Fibroblast of villous mesenchyme (primary cell): ENCODE measurements at places on chromosomes 6 and 20.

DNA sequence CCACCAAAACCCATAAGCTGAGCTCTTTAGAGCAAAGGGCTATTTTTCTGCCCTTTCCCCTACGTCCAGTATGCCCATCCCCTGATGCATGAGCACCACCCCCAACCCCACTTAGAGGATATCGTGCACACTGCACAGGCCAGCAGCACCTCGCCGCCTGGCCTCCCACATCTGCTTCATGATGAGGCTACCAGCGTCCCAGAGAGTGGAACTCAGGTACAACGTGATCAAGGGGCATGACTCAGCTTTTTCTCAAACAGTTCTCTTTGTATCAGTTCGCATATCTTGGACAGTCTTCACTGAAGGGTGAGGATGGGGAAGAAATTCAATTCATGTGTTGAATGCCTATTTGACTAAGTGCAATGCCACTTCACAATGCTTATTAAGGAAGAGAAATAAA lies 81.9 kb upstream of the QKI start:
- DNase-seq = no peak

DNA sequence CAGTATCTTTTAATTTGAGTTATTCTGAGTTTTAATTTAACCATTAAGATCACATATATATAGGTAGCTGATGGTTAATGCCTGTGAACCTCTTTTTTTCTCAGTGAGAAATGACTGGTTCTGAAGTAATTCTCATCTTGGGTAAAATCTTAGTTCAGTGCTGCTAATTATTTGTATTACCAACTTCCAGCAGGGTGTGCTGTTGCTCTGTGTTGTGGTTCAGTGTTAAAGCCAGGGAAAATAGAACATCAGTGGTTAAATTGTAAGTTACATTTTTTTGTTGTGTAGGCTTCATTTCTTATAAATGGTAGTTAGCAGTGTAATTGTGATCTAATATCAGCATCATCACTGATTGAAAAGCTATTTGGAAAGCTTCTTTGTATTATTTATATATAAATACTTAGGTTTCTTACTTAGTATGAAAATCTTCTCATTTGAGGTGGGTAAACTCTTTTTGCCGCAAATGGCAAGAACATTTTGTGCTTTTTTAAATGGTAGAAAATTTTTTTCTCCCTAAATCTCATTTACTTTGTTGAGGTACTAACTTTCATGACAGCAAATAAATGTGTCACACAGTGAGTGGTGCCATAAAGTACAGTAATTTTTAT lies 43.7 kb downstream of the CDC5L start:
- peak; percentile 78 for DNase-seq

- no peak for DNase-seq
These were observed 110.3 kb downstream of the ZMYND8 start for GRCh38 chr20:47246061-47246777.

- no peak for DNase-seq
These were observed 476 bp downstream of the SNRPC start for GRCh38 chr6:34757687-34758274.

DNA sequence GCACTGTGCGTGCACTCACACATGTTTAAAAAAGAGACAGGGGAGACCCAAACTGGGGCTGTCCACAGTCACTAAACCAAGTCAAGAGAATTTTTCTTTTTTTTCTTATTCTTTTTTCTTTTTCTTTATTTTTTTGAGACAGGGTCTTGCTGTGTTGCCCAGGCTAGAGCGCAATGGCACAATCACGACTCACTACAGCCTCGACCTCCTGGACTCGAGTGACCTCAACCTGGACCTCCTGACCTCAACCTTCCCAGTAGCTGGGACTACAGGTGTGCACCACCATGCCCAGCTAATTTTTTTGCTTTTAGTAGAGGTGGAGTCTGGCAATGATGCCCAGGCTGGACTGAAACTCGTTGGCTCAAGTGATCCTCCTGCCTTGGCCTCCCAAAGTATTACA lies 89.4 kb upstream of the NFATC2 start:
- DNase-seq = no peak

- DNase-seq = peak; percentile 91
These were observed 2.5 kb downstream of the TNFRSF6B start for GRCh38 chr20:63698739-63699465.

- DNase-seq = peak; percentile 58
These were observed 132.8 kb upstream of the AGPAT4 start for GRCh38 chr6:161406646-161407045.

- DNase-seq = peak; percentile 20
These were observed 11.6 kb downstream of the SLC9A8 start for GRCh38 chr20:49824206-49824605.

DNA sequence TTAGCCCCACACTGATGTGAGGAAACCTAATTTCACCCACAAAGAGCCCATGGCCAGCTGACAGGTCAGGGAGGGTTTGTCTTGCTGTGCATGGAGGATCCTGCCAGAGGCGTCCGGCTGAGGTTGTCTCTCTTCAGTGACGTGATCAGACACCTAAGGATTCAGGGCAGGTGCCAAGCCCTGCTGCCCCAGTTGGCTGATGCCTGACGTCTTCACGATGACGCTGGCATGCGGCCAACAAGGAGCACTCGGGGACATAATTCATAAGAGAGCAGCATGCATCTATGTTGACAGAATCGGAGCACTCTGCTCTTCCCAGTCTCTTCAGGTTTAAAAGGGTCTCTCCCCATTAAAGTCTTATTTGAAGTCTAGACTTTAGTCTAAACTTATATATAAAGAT lies 47.8 kb downstream of the PSMB1 start:
- no peak for DNase-seq

DNA sequence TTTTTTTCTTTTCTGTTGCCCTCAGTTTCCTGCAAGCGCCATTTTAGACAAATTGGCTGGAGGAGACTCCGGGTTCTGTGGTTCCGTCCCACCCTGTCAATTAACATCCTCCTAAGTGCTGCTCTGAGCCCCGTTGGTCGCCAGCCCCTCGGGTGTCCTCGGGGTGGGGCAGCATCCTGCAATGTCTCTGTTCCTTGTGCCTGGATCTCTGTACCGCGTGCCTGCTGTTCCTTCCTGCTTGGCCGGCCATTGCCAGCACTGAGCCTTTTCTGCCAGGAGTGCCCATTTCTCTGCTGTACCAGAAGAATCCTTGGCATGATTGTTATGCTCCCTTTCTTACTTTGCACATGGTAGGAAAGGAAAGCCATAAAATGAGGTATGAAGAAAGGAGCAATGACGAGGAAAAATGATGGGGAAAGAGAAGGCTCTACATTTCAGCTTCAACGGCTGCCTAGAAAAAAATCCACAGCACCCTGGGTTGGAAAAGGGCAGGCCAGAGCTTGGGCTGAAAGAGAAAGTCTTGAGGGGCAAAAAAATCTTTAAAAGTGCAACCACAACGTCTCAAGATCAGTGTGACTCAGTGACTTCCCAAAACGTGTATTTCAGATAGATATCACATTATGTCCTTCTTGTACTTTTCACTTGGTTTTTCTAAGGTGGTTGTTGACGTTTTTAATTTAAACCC lies 256.7 kb downstream of the CLIC5 start:
- DNase-seq = no peak

- DNase-seq = no peak
These were observed 16.0 kb downstream of the TBX18 start for GRCh38 chr6:84748376-84748775.

DNA sequence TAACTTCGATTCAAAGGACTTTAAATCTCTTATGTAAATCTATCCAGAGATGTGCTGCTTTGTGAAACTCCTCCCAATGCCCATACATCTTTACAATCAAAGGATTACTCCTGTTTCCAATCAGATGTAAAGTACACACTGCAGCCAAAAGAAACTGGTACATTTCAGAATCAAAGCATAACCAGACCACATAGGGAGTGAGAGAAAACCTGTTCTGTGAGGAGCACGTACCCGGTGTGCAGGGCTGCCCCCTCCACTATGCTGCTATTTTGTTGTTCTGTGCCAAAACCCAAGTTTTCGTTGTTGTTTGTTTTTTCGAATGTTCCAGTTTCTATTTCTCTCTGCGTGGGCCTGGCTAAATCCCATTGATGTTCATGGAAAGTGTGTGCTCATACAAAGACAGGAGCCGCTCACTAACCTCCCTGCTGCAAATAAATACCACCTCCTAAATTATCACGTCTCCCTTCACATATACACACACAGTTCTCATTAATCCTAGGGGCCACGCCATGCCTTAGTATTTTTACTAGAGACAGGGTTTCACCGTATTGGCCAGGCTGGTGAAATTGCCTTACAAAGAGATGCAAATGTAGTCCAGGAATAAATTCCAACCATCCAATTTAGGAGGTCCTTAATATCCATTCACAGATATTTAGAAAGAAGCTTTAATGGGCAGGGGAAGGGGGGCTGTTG lies 52.9 kb downstream of the ATP9A start:
- no peak for DNase-seq

DNA sequence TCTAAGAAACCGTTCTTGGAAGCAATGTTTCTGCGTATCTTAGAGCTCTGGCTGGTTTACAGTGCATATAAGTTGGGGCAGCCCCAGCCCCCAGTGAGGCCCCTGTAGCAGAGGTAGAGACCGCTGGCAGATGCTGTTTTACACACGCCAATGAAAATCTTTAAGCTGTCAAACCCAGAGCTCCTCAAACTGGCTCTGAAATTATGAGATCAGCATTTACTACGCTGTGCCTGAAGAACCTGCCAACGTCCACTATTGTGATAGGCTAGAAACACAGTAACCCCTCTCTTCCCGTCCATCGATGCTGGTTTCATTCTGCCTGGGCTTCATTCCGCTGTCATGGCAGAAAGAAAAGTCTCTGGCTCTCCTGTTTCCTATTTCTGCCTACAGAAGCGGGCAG lies 160.6 kb downstream of the SMOC2 start:
- no peak for DNase-seq
